ENCODE measurements at places on chromosomes 2 and 18.
A peak's percentile ranks its signal among the peaks of the same experiment; 100 is the strongest.

GRCh38 chr2:202065876-202066275, 7.2 kb upstream of the KIAA2012 start:
- no peak for DNase-seq

DNA sequence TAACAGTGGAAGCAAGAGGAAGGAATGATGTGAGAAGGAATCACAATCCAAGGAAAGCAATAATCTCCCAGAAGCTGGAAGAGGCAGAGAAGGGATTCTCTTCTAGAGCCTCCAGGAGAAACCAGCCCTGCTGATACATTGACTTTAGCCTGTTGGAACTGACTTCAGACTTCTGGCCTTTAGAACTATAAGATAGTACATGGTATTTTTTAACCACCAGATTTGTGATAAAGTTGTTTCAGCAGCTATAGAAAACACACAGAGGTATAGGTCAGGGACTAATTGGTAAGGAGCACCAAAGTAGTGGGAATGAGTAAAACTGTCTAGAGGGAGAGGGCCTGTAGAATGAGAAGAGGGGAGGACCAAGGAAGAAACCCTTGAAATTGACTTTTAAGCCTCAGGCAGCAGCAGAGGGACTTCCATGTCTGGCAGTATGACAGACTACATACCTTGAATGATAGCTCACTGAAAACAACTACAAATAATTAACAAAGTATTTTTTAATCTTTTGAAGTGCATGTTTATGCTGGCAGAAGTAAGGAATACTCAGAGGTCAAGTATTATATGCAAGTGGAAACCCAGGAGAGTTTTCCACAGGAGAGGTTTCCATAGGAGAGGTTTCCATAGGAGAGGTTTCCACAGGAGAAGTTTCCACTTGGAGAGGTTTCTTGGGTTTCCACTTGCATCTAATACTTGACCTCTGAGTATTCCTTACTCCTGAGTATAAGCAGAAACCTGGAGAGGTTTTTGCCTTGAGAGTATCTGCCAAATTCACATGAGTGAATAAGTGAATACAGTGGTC, 33.8 kb upstream of the TMEM17 start:
- no peak for DNase-seq

- DNase-seq: peak; percentile 21
Observed at GRCh38 chr2:164538240-164538866, 82.9 kb downstream of the GRB14 start.

DNA sequence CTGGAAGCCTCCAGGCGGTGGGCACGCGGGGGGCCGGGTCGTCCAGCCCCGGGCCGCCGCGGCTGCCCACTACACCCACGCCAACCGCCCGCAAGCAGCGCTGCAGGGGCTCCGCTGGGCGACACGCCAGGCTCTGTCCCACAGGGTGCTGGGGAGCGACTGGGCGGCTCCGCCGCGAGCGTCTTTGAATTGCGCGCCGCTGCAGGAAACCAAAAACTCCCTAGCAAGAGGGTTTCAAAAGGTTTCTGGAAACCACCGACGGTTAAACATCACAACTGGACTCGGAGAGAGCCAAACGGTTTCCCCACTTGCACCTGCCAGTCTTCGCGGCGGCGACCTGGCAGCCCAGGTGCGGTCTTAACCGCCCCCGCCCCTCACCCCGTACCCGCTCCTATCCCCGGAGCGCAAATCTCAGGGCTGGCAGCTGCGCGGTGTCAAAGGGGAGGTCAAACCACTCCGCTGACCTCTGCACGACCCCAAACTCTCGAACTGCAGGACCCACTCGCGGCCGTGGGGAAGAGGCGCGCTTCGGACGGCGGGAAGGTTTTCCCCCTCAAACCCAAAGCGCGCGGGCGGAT, 1.0 kb downstream of the CXCR4 start:
- DNase-seq: peak; percentile 38

DNA sequence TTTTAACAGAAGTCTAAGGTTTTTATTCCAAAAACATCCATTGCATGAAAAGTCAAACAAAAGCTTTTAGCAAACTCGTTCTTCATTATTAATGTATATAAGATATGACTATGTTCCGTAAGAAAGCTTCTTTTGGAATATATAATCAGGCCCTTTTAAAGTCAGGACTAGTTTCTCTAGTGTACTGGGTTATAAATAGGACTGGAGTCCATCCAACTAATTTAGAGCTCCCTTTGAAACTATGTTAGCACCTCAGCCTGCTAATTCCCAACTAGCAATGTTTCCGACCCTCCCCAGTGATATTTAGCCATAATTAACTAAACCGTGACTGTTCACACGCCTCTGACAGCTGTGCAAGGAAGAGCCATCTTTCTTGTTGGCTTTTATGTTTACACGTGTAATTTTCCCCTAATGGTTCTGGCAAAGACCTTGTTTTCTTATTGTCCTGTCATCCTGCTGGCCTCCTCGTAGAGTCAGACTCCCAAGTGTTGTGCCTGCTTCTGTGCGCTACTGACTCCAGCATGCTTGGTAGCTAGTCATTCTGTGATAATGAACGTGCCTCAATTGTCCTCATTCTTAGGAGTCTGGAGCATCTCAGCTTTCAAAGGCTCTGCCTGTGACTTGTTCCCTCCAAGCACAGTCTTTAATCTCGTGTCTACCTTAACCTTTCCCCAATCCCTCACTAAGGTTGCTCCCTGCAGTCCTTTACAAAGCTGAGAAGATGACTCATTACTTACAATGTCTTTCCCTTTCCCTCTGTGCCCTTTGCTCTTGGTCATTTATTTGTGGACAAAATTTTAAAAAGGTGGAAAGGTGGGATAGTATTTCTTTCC, 172.2 kb upstream of the RASGRP3 start:
- no peak for DNase-seq

DNA sequence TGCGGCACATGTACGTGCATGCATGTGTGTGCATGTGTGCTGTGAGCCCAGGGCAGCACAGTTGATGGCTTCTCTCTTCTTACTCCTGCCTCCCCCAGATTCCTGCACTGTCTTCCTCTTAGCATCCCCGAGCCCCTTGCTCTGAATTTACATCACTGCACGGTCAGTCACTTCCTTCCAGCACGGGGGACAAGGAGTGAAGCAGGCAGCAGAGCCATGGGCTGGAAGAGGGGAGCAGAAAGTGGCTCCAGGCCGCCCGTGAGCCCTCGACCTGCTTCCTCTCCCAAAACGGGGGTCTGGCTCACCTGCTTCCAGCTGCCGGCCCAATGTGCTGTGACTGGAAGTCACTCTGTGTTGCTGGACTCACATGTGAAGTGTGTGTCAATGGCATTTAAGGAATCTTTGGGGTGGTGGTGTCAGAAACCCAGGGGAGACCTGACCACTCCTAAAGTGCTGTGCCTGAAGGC, 106.1 kb downstream of the FAM210A start:
- DNase-seq: no peak
